ENCODE measurements at places on chromosomes 6 and 20. TPM values are rescaled to one million over a fixed set of nuclear protein-coding genes. Genes with fewer than 3 reads are reported as not detected.

GRCh38 chr20:3818155-3819151 lies 1.9 kb upstream of the AP5S1 start:
- H3K4me3 ChIP-seq = no peak overlapping the region
- H3K27ac ChIP-seq = peak overlapping the region; percentile 38
- H3K36me3 ChIP-seq = no peaks in the 10 kb centered on the region
- H3K27me3 ChIP-seq = no peaks in the 10 kb centered on the region
- DNase-seq = peak; percentile 83
- H3K4me1 ChIP-seq = peaks cover 18% of the 10 kb centered on the region

- H3K36me3 ChIP-seq = no peaks in the 10 kb centered on the region
- H3K27me3 ChIP-seq = no peaks in the 10 kb centered on the region
- no peak overlapping the region for H3K4me3 ChIP-seq
- H3K27ac ChIP-seq = no peak overlapping the region
Measured at GRCh38 chr6:143176090-143177021, 115.7 kb downstream of the AIG1 start.

DNA sequence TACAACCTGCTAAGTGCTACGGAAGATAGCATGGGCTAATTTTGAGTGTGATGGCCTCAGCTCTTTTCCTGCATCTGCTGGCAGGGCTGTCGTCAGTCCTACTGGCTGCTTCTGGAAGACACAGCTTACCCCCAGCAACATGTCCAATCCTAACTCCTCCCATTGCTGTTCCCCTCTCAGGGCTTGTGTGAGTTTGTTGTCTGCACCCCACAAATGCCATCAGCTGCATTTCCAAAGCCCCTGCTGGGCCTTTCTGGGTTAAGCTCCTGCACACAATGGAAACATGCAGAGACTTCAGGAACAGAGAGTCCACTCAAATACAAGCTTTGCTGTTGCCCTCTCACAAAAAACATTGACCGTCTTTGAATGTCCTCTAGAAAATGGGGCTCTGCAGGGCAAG lies 84.7 kb downstream of the RNF182 start:
- no peak for DNase-seq
- no peak overlapping the region for H3K4me3 ChIP-seq
- no peaks in the 10 kb centered on the region for H3K36me3 ChIP-seq
- H3K27ac ChIP-seq = no peak overlapping the region
- H3K4me1 ChIP-seq = no peaks in the 10 kb centered on the region

GRCh38 chr20:51678026-51678697 lies 90.0 kb downstream of the ATP9A start:
- H3K27me3 ChIP-seq = no peaks in the 10 kb centered on the region
- H3K4me1 ChIP-seq = no peaks in the 10 kb centered on the region
- H3K4me3 ChIP-seq = no peak overlapping the region
- DNase-seq = no peak
- H3K36me3 ChIP-seq = no peaks in the 10 kb centered on the region

DNA sequence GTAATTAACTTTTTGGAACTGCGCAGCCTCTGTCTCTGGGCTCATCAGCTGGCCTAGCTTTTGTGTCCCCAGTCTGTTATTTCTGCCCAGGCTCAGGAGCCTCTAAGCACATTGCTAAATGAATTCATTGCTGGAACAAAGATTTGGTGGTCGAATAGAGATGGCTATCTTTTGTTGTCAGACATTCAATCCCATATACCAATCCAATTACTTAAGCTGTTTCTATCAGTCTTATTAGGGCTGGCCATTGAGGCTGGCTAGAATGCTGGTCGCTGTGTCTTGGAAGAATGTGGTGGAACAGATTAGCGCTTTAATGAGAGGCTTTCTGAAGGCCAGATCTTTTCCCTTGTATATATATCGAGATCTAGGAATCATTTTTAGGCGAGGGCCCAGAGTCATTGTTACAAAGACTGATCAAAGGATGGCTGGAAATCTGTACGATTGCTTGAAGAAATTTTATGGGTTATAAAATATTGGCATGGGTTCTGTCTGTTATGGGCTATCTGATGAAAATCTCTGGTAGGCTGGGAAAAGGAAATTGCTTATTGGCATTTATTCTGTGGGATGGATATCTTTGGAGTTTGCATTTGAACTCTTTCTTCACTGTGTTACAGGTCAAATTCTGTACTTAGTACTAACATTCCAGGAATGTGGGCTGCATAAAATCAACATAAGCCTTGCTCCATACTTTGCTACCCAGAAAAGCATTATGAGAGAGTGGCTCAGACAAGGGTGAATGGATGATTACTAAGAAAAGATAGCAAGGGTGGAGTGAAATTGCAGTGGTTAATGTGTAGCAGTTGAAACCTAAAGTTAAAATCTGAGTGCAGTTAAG lies 34.8 kb upstream of the JAG1 start:
- H3K4me1 ChIP-seq = no peaks in the 10 kb centered on the region
- no peak overlapping the region for H3K4me3 ChIP-seq
- no peaks in the 10 kb centered on the region for H3K36me3 ChIP-seq
- DNase-seq = no peak

DNA sequence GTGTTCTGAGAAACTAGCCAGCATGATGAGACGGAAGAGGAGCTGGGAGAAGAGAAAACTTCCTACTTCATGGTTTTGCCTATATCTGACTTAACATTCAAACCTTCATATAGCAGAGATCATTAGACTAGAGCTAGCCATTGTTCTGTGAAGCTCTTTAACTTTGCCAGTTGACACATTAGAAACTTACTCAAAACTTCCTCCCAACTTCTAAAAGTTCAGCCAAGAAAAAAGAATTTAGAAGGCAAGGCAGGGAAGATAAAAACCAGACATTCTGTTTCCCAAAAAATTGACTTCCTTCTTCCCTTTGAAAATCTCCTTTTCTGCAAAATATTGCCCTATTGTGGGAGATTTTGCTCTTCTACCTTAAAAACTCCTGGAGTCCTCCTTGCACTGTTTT lies 134.8 kb upstream of the UST start:
- no peak overlapping the region for H3K27ac ChIP-seq
- H3K36me3 ChIP-seq = no peaks in the 10 kb centered on the region
- H3K27me3 ChIP-seq = no peaks in the 10 kb centered on the region
- DNase-seq = no peak
- no peaks in the 10 kb centered on the region for H3K4me1 ChIP-seq
- no peak overlapping the region for H3K4me3 ChIP-seq

- H3K27ac ChIP-seq = no peak overlapping the region
- H3K4me3 ChIP-seq = no peak overlapping the region
- H3K4me1 ChIP-seq = no peaks in the 10 kb centered on the region
- H3K27me3 ChIP-seq = no peaks in the 10 kb centered on the region
- DNase-seq = no peak
- H3K36me3 ChIP-seq = no peaks in the 10 kb centered on the region
Measured at GRCh38 chr6:21128601-21129000, 464.9 kb upstream of the SOX4 start.

- no peak overlapping the region for H3K4me3 ChIP-seq
- no peak for DNase-seq
- no peaks in the 10 kb centered on the region for H3K4me1 ChIP-seq
- H3K27ac ChIP-seq = peak overlapping the region; percentile 37
- H3K36me3 ChIP-seq = no peaks in the 10 kb centered on the region
Measured at GRCh38 chr6:116328528-116328903, 42.2 kb upstream of the DSE start.

DNA sequence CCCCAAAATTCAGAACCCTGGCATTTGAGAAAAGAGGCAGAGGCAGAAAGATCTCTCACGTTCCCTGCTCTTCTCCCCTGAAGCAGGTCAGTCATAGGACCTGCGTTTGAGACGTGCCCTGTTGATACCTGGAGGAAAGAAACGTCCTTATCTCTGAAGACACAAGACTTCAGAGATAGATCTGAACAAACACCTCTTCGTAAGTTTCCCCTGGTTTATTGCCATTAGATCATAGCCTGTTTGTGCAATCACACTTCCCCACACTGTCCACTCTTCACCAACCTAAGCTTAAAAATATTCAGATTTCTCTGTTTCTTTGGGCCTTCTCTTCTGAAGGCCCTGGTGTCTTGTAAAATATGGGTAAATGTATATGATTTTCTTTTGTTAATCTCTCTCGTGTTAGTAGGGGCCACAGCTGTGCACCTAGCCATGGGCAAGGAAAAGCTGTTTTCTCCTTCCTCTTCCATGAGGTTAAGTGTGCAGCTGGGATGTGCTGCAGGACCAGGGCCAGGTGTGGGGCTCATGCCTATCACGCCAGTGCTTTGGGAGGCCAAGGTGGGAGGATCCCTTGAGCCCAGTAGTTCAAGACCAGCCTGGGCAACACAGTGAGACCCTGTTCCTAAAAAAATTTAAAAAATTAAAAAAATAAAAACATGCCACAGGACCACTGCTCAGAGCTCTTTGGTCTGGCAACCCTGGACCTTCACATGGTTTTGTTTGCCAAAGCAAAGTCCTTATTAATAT lies 4.7 kb upstream of the SLC22A2 start:
- no peak for DNase-seq
- H3K4me1 ChIP-seq = no peaks in the 10 kb centered on the region
- H3K27me3 ChIP-seq = no peaks in the 10 kb centered on the region

- H3K4me3 ChIP-seq = no peak overlapping the region
- no peak for DNase-seq
- no peaks in the 10 kb centered on the region for H3K27me3 ChIP-seq
- H3K27ac ChIP-seq = peak overlapping the region; percentile 93
- H3K36me3 ChIP-seq = no peaks in the 10 kb centered on the region
- H3K4me1 ChIP-seq = peaks cover 40% of the 10 kb centered on the region
Measured at GRCh38 chr20:32356622-32357374, 1.3 kb upstream of the ASXL1 start.

- H3K4me3 ChIP-seq = no peak overlapping the region
- H3K27ac ChIP-seq = no peak overlapping the region
- H3K36me3 ChIP-seq = no peaks in the 10 kb centered on the region
- no peak for DNase-seq
- no peaks in the 10 kb centered on the region for H3K27me3 ChIP-seq
Measured at GRCh38 chr6:142868917-142869316, 76.1 kb downstream of the HIVEP2 start.

DNA sequence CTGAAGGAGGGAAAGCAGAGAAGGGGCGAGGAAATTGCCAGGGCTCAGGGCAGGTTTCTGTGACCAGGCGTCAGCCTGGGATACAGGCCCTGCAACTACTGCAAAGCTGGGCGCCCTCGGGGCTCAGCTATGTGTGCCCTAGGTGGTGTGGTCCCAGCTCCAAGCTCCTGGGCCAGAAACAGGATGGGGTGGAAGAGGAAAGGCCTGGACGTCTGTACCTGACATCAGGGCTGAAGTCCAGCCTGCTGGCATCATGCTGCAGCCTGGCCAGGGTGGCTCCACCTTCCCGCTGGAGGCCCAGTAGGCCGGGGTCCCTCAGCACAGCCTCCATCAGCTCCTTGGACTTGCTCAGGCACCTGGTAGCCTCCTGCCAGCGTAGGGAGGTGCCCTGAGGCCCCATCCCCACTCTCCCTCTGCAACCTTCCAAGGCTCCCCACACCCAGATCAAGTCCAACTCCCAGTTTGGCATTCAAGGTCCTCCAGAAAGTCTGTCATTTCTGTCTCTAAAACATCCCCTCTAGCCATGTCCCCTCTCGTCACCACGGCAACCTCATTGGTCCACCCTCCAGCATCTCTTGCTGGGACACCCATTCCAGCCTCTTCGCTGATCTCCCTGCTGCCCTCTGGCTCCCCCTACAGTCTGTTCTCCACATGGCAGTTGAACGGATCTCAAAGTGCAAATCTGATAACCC lies 38.2 kb downstream of the KIAA1755 start:
- DNase-seq = peak; percentile 67
- H3K27me3 ChIP-seq = no peaks in the 10 kb centered on the region
- H3K4me1 ChIP-seq = no peaks in the 10 kb centered on the region
- H3K27ac ChIP-seq = no peak overlapping the region
- no peaks in the 10 kb centered on the region for H3K36me3 ChIP-seq

- H3K27me3 ChIP-seq = no peaks in the 10 kb centered on the region
- H3K36me3 ChIP-seq = no peaks in the 10 kb centered on the region
- no peaks in the 10 kb centered on the region for H3K4me1 ChIP-seq
- no peak overlapping the region for H3K4me3 ChIP-seq
- DNase-seq = no peak
- H3K27ac ChIP-seq = no peak overlapping the region
Measured at GRCh38 chr6:11675601-11676000, 103.0 kb downstream of the ADTRP start.

GRCh38 chr6:154167126-154167525 lies 128.1 kb downstream of the OPRM1 start:
- H3K4me3 ChIP-seq = no peak overlapping the region
- H3K27ac ChIP-seq = no peak overlapping the region
- DNase-seq = no peak
- no peaks in the 10 kb centered on the region for H3K36me3 ChIP-seq
- no peaks in the 10 kb centered on the region for H3K27me3 ChIP-seq
- H3K4me1 ChIP-seq = no peaks in the 10 kb centered on the region

GRCh38 chr6:163646866-163647265 lies 232.3 kb downstream of the QKI start:
- no peak overlapping the region for H3K27ac ChIP-seq
- H3K36me3 ChIP-seq = no peaks in the 10 kb centered on the region
- no peaks in the 10 kb centered on the region for H3K4me1 ChIP-seq

DNA sequence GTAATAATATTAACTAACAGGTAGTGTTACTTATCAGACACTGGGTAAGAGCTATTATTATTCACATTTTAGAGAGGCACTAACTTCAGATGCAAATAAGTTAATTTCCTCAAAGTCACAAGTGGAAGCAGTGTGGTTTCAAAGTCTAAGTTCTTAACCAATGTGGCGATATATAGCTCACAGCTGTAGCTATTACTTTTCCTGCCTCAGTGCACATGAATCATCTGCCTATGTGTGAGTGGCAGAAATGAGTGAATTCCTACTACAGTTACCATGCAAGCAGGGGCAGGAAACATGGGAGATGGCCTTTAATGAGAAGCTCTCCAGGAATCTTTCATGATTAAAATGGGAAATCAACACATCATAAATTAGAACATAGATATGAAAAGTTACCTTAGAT lies 126.2 kb upstream of the EYA4 start:
- DNase-seq = no peak
- no peaks in the 10 kb centered on the region for H3K36me3 ChIP-seq
- H3K4me3 ChIP-seq = no peak overlapping the region
- no peaks in the 10 kb centered on the region for H3K4me1 ChIP-seq

GRCh38 chr6:88135578-88136114 lies 30.5 kb downstream of the CNR1 start:
- H3K36me3 ChIP-seq = no peaks in the 10 kb centered on the region
- no peaks in the 10 kb centered on the region for H3K4me1 ChIP-seq
- no peak overlapping the region for H3K27ac ChIP-seq
- no peaks in the 10 kb centered on the region for H3K27me3 ChIP-seq

The MAN1A1 gene
- total RNA-seq = 84.4 TPM

The MTRF1L gene
- total RNA-seq = 17.0 TPM

The SMPDL3A gene
- total RNA-seq = 51.8 TPM

The VGLL2 gene
- not detected for total RNA-seq

The C20orf96 gene
- 5.0 TPM for total RNA-seq

The PTCHD4 gene
- total RNA-seq = 0.11 TPM

The NKX2-2 gene
- total RNA-seq = not detected

The LHFPL5 gene
- not detected for total RNA-seq

The LKAAEAR1 gene
- total RNA-seq = not detected

The CLPSL2 gene
- total RNA-seq = not detected

The TFAP2C gene
- total RNA-seq = 0.86 TPM

The UBE2C gene
- total RNA-seq = 2.2 TPM

The TGM3 gene
- total RNA-seq = 1.7 TPM

The SAMD5 gene
- total RNA-seq = 2.5 TPM

The LY6G5C gene
- total RNA-seq = 2.5 TPM

Measured in adrenal gland (tissue), 19 donors.